ENCODE measurements at places on chromosomes 5 and 9.

- no peak for DNase-seq
Observed at GRCh38 chr5:157273131-157273556, 7.2 kb downstream of the CYFIP2 start.

- DNase-seq, result no peak
Observed at GRCh38 chr9:132327537-132327936, 27.2 kb downstream of the SETX start.

DNA sequence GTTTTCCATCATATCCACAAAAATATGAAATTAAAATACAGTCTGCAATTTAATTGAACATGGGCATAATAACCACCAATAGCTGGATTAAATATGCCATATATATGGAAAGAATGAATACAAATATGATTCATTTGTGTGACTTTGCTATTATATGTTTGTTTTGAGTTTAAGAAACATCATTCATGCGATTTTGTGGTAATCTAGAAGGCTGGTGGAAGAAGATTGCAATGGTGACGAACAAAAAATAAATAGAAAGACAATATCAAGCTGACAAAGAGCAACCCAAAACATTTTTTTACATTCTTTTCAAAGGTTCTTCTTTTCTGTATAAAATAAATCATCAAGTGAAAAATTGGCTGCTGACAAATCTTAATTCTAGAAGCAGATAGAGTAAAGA lies 610.0 kb downstream of the MAT2B start:
- DNase-seq, result no peak

GRCh38 chr9:79257228-79257781 lies 314.5 kb upstream of the TLE4 start:
- DNase-seq, result no peak

- DNase-seq, result no peak
Observed at GRCh38 chr9:93968451-93969327, 13.5 kb upstream of the BARX1 start.

DNA sequence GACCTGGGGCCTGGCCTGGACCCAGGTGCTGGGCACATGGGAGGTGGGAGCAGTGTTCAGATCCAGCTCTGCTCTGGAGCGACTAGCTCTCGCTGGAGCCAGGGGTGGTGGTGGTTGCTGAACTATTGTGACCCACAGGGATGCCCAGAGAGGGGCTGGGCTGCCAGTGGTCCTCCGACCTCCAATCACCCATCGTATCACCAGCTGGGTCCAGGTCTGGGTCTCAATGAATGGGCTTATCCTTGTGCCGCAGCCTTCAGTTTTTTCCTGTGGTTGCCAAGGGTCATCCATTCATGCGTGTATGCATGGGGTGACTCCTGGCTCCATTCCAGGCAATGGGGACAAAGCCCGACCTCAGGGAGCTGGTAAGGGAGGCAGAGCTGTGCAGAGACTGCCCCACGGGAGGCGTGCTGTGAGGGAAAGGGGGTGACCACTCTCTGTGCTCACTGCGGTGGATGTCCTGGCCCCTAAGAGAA lies 68.6 kb upstream of the RNF130 start:
- DNase-seq, result no peak

DNA sequence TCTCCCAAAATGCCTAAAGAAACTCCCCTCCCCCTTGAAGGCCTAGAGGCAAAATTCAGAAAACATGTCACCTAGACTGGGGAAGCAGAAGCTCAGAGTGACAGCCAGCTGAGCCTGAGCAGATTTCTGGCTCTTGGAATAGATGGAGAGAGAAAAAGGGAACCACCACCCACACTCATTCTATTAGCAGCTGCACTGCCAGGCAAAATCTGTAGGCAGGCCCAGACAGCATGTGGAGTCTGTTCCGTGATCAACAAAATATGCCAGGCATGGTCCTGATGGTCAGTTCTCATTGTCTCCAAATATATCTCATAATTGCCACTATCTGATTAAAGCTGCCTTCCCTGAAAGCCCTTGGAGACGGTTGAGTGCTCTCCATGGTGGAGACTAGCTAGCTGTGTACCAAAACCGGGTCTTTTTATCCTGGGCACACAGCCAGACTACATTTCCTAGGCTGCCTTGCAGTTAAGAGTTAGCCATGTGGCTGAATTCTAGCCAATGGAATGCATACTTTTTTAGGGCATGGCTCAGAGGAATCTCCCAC lies 131.7 kb upstream of the GPR151 start:
- DNase-seq, result no peak

- no peak for DNase-seq
Observed at GRCh38 chr9:12684974-12685373, 8.2 kb upstream of the TYRP1 start.

- no peak for DNase-seq
Observed at GRCh38 chr9:99787556-99787955, 34.1 kb upstream of the NR4A3 start.

Data from stimulated activated CD8-positive, alpha-beta memory T cell treated with anti-CD3 and anti-CD28 coated beads, Interleukin-4, amount 100 ng/mL, for 4 hours (primary cell).